OCI-LY7 (cell line): ENCODE measurements at places on chromosomes 5 and 9. TPM values are rescaled to one million over a fixed set of nuclear protein-coding genes. Genes with fewer than 3 reads are reported as not detected.

- DNase-seq = no peak
These were observed 25.5 kb upstream of the TIFAB start for GRCh38 chr5:135477613-135478066.

DNA sequence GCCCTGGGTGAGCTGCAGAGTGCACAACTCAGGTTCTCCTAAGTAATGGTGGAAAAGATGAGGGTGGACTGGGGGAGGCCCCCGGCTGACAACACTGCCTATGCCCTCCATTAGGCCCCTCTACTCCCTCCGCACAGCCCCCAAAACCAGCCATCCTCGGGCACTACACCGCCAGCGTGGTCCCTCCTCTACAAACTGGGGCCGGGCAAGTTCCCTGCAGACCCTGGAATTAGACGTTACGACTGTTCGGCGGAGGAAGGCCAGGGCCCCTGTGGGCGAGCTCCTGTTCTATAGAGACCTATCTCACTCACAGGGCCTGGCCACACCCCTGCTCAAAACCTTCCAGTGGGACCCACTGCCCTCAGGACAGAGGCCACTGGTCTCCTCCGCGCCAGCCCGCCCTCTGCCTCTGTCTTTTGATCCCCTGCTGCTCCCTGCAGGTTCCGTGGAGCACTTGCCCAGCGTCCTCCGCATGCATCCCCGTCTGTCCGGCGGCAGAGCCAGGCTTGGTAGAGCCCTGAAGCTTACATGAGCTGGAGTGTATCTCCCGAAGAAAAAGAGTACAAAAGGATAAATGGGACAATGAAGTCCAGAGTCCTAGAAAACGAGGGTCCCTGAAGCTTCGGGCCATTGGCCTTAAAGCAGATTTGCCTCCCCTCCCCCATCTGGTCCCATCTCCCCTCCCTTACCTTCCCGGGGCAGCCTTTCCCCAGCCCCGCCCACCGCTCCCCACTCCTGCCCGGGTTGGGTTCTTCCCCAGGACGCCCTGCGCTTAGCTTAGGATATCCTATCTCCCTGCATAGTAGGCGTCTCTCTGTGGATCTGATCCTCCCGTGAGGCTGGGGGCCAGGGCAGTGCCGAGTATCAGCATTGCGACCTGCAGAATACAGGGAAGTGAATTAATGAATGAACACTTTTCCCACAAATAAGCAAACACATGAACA lies 71.3 kb downstream of the HRH2 start:
- no peak for DNase-seq

GRCh38 chr5:89388872-89389271 lies 505.9 kb upstream of the MEF2C start:
- no peak for DNase-seq

DNA sequence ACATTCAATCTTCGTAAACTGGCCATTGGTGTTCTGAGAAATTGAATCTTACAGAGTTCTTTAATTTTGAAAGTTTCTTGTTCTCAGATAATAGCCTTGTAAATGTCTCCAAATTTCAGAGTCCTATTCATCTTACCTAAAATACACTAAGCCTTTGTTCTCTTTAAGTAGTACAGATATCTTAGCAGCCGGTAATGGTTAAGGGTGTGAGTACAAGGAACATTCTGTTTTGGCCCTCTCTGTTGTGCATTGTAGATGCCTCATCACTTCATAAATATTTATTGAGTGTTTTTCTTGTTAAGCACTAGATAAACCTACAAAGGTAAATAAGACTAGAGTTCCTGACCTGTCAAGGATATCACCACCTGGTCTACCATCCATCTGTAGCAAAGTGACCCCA lies 35.2 kb downstream of the ZCCHC7 start:
- DNase-seq = no peak

GRCh38 chr5:150641006-150641570 lies 628 bp downstream of the SYNPO start:
- DNase-seq = no peak

DNA sequence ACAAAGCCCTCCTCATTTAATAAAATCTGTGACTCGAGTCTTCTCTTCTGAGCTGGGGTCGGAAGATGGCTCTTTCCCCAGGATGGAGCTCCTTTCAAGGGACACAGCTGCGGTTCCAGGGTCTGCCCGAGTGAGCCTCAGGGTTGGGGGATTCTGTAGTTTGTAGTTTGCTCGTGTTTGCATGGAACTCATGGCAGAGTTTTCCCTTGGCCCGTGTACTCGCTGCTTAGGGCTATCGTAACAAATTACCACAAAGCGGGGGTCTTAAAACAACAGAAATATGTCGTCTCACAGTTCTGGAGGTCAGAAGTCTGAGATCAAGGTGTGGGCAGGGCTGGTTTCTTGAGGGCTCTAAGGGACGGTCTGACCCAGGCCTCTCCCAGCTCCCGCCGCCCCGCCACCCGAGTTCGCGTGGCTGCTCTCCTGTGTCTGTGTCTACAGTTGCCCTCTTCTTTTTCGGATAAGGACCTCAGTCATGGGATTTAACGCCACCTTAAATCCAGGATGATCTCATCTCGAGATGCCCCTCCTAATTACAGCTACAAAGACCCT lies 13.9 kb upstream of the LPCAT1 start:
- no peak for DNase-seq

Gene CCNO
- 2.3 and 3.3 TPM in 2 replicates for total RNA-seq

Gene THBS4
- 3.9 and 4.2 TPM in 2 replicates for total RNA-seq

Gene SLC23A1
- 63.1 and 67.9 TPM in 2 replicates for total RNA-seq
